ENCODE measurements at places on chromosomes 12 and 14.

DNA sequence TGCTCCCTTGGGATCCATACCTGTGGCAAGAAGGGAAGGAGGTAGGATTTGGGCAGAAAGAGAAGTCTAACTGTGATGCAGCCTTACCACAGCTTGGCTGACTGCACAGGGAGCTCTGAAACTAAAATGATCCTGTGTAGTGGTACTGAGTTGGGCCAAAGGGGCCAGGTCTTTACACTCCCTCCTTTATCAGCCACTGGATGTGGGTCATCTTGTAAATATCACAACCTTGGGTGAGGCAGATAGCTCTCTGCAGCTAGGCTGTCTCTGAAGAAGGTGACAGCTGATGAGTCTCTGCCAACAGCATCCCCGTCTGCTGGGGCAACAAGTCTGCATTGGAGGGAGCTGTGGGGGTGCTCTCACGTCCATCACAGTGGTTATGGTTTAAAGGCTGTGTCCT is 95.9 kb upstream of the CAND1 start:
- DNase-seq: no peak

- DNase-seq: peak; percentile 72
Measured at GRCh38 chr12:69309461-69309860, 38.7 kb upstream of the LYZ start.

DNA sequence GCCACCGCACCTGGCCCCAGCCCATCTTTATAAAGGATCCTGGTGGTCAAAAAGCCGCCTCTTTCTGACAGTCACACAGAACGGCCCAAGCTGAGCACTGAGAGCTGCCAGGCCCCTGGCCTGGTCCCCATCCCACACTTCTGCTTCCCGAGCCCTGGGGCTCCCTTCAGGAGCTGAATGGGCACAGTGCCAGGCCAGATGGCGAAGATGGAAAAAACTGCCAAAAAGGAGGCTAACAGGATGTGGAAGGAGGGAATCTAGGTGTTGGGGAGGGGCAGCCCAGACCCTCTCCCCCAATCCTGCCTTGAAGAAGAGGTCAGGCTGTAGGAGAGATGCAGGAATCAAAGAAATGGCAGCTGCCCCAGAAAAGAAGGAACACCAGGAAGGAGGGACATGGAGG is 5.0 kb downstream of the LPAR5 start:
- no peak for DNase-seq

GRCh38 chr12:62130834-62131552 is 129.2 kb upstream of the USP15 start:
- DNase-seq: peak; percentile 83

DNA sequence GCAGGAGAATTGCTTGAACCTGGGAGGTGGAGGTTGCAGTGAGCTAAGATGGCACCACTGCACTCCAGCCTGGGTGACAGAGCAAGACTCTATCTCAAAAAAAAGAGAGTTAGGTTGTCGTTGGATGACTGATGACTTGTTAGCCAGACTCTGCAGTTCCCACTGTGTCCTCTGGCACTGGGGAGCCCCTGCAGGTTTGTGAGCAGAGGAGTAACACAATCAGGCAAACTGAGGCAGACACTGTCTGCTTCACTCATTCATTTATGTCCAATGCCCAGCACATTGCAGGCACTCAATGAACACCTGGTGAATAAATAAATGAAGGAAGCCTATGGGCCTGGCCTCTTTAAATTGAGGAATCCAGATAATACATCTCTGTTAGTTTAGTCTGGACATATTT is 41.2 kb upstream of the BCL11B start:
- no peak for DNase-seq

DNA sequence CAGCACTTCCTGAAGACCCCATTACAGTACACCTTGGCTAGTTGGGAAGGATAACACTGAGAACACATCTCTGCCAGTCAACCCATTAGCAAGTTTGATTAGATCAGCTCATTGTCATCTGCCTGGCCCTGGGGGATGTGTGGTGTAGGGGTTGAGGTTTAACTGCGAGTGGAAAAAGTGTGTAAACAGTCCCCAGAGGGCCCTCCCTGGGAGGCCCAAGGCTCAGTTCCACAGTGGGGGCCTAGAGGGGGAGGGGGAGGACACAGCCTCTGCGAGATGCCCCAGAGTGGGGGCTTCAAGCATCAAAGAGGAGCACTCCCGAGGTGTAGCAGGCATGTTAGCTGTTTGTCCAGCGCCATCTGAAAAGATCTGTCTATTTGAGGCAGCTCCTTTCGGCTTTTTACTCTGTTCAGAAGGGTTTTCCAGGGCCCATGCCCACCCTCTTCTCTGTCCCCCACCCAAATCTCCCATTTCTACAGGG is 344 bp downstream of the LPAR5 start:
- DNase-seq: peak; percentile 83

DNA sequence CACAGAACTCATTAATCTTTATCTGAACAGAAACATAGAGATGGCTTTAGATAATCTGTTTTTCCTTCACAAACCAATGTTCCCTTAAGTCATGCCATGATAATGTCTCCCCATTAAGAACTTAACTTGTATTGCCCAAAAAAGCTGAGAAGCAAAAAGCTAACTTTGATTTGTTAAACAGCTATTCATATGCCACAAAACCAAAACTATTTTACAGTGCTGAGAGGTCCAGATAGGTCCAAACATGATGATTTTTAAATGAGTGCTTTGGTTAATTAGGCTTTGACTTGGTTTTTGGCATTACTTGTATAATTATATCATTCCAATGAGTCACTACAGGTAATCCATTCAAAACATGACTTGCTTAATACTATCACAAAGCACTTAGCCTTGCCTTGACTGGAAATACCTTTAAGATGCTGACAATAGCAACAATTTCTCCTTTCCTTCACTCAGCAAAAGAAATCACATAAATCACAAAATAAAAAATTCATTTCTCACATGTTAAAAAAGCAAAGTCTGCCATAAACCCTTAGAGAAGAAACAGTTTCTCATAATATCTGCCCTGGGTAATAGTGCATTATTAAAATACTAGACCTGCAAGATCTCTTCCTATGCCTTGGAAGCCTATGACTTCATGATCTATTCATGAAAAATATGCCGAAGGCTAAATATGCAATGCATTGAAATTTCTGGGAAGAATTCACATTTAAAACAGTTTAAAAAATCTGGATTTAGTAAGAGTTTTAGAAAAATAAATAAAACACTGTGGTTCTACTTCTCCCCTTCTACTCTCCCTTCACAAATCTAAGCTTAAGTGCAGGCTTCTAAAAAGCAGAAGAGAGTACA is 52.0 kb upstream of the SAV1 start:
- DNase-seq: no peak

GRCh38 chr12:3631759-3632158 is 121.2 kb downstream of the CRACR2A start:
- no peak for DNase-seq

GRCh38 chr12:40889329-40889728 is 197.1 kb downstream of the CNTN1 start:
- no peak for DNase-seq

DNA sequence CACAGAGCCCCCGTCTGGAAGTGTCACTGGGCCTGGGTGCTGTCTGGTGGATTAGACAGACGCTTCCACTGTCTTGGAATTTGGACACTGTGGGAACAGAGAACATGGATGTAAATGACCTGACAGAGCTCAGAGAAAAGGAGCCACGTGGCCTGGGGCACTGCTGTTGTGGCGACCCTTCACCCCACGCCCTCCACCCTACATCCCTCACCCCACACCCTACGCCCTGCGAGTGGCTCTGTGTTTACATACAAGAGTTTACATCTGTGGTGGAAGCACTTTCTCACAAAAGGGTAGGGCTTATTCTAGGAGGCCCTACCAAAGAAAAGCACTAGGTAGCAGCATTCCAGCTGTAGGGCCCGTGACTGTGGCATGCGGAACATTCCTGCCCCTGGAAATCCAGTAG is 47.7 kb downstream of the B4GALNT3 start:
- no peak for DNase-seq

- peak; percentile 81 for DNase-seq
Measured at GRCh38 chr14:53113989-53114388, 39.1 kb downstream of the DDHD1 start.

- no peak for DNase-seq
Measured at GRCh38 chr12:97797473-97797872, 334.9 kb downstream of the RMST start.

DNA sequence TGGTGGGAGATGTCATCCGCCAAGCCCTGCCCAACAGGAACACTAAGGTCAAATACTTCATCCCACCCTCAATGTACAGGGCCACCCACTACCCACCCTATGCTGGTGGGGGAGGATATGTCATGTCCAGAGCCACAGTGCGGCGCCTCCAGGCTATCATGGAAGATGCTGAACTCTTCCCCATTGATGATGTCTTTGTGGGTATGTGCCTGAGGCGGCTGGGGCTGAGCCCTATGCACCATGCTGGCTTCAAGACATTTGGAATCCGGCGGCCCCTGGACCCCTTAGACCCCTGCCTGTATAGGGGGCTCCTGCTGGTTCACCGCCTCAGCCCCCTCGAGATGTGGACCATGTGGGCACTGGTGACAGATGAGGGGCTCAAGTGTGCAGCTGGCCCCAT is 3.5 kb downstream of the B3GNT4 start:
- DNase-seq: no peak

DNA sequence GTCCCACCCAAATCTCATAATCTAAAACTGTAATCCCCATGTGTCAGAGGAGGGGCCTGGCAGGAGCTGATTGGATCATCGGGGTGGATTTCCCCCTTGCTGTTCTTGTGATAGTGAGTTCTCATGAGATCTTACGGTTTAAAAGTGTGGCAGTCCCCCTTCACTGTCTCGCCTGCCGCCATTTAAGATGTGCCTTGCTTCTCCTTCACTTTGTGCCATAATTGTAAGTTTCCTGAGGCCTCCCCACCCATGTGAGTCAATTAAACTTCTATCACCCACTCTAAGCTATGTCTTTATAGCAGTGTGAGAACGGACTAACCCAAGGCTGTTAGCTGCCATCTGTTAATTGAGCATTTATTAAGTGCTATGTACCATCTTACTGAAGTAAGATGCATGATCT is 105.1 kb downstream of the PTPN11 start:
- DNase-seq: no peak

- DNase-seq: no peak
Measured at GRCh38 chr12:99259040-99259934, 388.3 kb upstream of the GARIN6 start.

DNA sequence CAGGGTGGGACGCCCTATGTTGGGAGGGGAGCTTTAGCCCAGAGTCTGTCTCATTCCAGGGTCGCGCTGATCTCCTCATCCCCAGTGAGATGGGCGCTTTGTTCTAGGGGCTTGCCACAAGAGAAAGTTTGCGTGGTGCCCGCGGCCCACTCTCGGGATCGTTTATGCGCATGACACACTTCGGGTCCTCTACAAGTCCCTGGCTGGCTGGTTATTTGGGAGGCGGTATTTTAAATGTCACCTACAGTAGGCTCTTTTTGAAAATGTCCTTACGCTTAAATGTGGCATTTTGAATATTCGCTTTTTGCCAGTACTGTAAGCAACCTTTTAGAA is 541 bp downstream of the GOLT1B start:
- DNase-seq: peak; percentile 63

GRCh38 chr12:96994900-96995299 is 87.8 kb downstream of the NEDD1 start:
- DNase-seq: no peak

DNA sequence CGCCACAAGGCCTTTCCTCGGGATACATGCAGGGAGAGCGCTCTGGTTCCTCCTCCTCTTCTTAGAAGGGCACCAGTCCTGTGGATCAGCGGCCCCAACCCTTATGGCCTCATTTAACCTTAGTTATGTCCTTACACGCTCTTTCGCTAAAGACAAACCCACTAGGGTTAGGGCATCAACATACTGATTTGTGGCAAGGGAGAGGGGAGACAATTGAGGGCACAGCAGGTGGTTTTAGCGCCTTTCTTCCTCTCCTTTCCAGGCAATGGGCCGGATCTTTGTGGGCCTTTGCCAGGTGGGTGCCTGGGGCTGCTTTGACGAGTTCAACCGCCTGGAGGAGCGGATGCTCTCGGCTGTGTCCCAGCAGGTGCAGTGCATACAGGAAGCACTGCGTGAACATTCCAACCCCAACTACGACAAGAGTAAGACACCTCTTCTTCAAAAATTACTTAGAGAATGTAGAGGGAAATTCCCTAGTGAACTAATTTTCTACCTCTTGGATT is 43.6 kb downstream of the DYNC1H1 start:
- DNase-seq: no peak

DNA sequence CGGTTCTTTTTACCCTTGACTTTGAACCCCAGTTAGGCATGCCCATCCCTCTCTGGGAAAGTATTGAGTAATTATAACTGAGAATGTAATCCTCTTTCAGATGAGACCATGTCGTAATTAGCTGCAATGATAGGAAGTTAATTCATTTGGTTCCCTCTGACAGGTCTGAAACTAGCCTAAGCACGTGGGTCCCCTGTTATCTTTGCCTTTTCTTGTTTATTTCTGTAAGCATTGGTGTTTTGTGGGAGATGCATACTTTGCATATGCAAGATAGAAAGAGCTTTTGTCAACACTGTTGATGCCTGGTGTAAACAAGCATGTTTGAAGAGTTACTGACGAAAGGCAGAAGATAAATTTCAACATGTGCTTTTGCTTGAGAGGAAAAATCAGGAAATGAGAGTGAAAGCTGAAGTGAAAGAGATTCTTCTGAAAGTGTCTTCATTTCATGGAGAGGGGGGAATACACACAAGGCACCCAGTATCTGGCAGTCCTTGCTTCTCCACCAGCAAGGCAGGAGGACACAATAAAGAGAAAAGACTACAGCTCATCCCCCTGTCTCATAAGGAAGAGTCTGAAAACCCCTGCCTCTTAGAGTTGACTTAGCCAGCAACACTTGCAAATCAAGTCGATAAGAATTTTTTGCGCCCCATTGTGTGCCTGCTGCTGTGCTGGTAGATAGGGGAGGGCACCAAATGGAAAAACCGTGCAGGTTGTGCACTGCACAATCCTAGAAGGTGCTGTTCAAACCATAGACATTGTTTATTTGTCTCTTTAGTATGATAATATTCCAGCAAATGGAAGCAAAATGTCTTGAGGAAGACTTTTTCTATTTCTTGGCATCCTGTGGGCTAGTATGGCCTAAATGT is 77.8 kb downstream of the SLC24A4 start:
- peak; percentile 30 for DNase-seq

DNA sequence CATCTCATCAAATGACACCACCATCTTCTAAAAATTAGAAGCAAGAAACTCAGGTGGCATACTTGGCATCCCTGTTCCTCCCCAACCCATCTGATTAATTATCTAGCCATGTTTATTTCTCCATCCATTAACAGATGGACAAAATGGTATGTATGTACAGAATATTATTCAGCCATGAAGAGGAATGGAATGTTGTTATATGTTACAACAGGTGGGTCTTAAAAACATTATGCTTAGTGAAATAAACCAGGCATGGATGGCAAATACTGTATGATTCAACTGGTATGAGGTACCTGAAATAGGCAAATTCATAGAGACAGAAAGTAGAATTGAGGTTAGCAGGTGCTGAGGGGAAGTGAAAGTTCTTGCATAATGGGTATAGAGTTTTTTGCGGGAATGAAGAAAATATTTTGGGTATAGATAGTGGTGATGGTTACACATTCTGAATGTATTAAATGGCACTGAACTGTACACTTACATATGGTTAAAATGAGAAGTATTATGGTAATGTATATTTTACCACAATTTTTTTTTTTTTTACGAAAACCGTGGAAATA is 17.5 kb downstream of the YY1 start:
- DNase-seq: no peak

GRCh38 chr14:64238049-64238448 is 56.1 kb downstream of the ESR2 start:
- DNase-seq: no peak

- DNase-seq: no peak
Measured at GRCh38 chr12:25284024-25284423, 33.3 kb upstream of the KRAS start.

- DNase-seq: no peak
Measured at GRCh38 chr12:132173135-132174014, 29.1 kb downstream of the NOC4L start.
